Peyer's patch (tissue), 4 donors: ENCODE measurements at places on chromosomes 13 and 19.

GRCh38 chr13:20446405-20446804, 79.3 kb downstream of the CRYL1 start:
- no peaks in the 10 kb centered on the region for H3K36me3 ChIP-seq
- H3K4me3 ChIP-seq = no peak overlapping the region
- no peak for DNase-seq

DNA sequence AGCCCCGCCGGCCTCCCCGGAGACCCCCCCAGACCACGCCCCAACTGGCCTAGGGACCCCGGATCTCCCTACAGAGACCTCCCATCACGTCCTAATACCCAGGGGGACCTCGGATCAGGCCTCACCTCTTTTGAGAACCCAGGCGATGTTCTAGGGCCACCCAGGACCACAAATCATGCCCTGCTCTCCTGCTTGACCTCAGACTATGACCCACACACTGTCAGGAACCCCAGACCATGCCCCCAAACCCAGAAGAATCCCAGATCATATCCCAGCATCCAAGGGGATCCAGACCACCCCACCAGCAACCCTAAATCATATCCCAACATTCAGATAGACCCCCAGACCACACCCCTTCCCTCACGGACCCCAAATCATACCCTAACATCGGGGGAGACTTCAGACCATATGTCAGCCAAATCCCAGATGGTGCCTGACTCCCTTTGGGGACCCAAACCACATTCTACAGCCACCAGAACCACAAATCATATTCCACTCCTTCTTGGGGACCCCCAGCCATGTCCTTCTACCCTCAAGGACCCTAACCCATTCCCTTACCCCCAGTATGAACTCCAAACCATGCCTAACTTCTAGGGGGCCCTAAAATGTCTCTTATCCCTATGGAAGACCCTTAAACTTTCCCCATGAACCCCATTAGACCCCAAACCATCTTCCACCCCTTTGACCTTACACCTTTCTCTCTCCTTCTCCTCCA, 611 bp upstream of the LRFN1 start:
- peak overlapping the region; percentile 17 for H3K4me3 ChIP-seq
- H3K4me1 ChIP-seq = no peaks in the 10 kb centered on the region
- H3K27ac ChIP-seq = no peak overlapping the region
- DNase-seq = no peak
- H3K27me3 ChIP-seq = no peaks in the 10 kb centered on the region

GRCh38 chr13:23687614-23688013, 117.4 kb downstream of the TNFRSF19 start:
- no peaks in the 10 kb centered on the region for H3K27me3 ChIP-seq
- no peaks in the 10 kb centered on the region for H3K4me1 ChIP-seq
- no peaks in the 10 kb centered on the region for H3K36me3 ChIP-seq

DNA sequence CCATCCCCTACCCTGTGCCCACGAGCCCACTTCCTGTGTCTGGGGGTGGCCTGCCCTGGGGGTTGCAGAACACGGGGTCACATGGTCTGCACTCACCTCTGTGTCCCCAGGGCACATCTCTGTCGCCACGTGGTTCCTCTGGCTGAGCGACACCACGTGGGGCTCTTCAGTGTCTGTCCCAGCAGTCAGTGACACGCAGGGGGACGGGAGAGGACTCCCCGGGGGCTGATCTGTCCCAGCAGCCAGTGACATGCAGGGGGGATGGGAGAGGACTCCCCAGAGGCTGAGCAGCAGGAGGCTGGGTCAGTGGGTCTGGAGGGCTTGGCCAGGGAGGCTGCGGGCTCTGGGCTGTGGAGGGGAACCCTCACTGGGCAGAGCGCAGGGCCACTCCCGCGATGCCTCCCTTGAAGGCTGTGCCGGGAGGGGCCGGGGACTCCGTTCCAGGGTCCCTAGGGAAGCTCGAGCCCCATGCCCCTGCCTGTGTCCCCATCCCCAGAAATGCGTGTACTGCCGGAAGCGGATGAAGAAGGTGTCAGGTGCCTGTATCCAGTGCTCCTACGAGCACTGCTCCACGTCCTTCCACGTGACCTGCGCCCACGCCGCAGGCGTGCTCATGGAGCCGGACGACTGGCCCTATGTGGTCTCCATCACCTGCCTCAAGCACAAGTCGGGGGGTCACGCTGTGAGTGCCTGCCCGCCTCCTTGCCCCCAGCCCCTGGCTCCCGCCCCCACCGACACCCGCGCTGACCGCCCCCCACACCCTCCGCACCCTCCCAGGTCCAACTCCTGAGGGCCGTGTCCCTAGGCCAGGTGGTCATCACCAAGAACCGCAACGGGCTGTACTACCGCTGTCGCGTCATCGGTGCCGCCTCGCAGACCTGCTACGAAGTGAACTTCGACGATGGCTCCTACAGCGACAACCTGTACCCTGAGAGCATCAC, 174.8 kb downstream of the KDM4B start:
- no peaks in the 10 kb centered on the region for H3K27me3 ChIP-seq
- no peak overlapping the region for H3K27ac ChIP-seq
- H3K4me1 ChIP-seq = no peaks in the 10 kb centered on the region
- no peak overlapping the region for H3K4me3 ChIP-seq

- H3K27me3 ChIP-seq = no peaks in the 10 kb centered on the region
- H3K4me3 ChIP-seq = no peak overlapping the region
- no peak overlapping the region for H3K27ac ChIP-seq
- H3K36me3 ChIP-seq = no peaks in the 10 kb centered on the region
- H3K4me1 ChIP-seq = no peaks in the 10 kb centered on the region
Measured at GRCh38 chr13:42239644-42240043, 32.3 kb upstream of the AKAP11 start.

- H3K27ac ChIP-seq = peak overlapping the region; percentile 62
- no peaks in the 10 kb centered on the region for H3K27me3 ChIP-seq
- no peaks in the 10 kb centered on the region for H3K4me1 ChIP-seq
- peak; percentile 87 for DNase-seq
- no peak overlapping the region for H3K4me3 ChIP-seq
Measured at GRCh38 chr13:46184277-46184699, 2.3 kb upstream of the LCP1 start.

DNA sequence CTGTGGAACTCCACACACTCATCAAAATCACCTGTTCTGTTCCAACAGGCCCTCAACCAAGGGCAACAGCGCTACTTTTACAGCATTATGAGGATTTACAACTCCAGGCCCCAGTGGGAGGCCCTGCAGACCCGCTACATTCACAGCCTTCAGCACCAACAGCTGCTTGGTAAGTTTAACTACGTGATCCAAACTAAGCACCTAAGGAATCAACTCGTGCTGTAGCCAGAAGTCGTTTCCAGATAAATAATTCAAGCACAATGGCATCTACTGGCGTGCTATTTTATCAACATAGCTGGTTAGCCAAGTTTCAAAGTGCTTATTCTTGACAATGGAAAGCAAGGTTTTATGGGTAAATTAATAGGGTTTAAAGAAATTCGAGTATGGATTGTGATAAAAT, 5.3 kb downstream of the FAM216B start:
- H3K4me3 ChIP-seq = no peak overlapping the region
- no peak overlapping the region for H3K27ac ChIP-seq
- H3K36me3 ChIP-seq = no peaks in the 10 kb centered on the region
- no peak for DNase-seq
- H3K4me1 ChIP-seq = no peaks in the 10 kb centered on the region
- H3K27me3 ChIP-seq = no peaks in the 10 kb centered on the region

- H3K36me3 ChIP-seq = no peaks in the 10 kb centered on the region
- H3K4me3 ChIP-seq = no peak overlapping the region
- no peak for DNase-seq
- no peaks in the 10 kb centered on the region for H3K27me3 ChIP-seq
Measured at GRCh38 chr13:59342400-59342799, 821.3 kb downstream of the DIAPH3 start.
